ENCODE measurements at places on chromosomes 6 and 20. TPM values are rescaled to one million over a fixed set of nuclear protein-coding genes. Genes with fewer than 3 reads are reported as not detected.

EGFL8 gene
- 10.7 TPM for total RNA-seq

MBOAT1 gene
- 6.6 TPM for total RNA-seq

SAMD5 gene
- 1.4 TPM for total RNA-seq

GABRR2 gene
- 0.40 TPM for total RNA-seq

RCAN2 gene
- 184 TPM for total RNA-seq

ERVFRD-1 gene
- 0.09 TPM for total RNA-seq

TRIM15 gene
- total RNA-seq: not detected

LY6G6C gene
- not detected for total RNA-seq

C6orf58 gene
- total RNA-seq: not detected

FARS2 gene
- total RNA-seq: 15.4 TPM

MOG gene
- 1.5 TPM for total RNA-seq

TINAG gene
- 0.76 TPM for total RNA-seq

EBF4 gene
- total RNA-seq: 13.5 TPM

TFAP2D gene
- not detected for total RNA-seq

SSTR4 gene
- total RNA-seq: not detected

ARG1 gene
- 0.22 TPM for total RNA-seq

EDN3 gene
- total RNA-seq: not detected

TRIM40 gene
- total RNA-seq: not detected

RSPO3 gene
- total RNA-seq: 0.82 TPM

RAMACL gene
- 0.47 TPM for total RNA-seq

PHF10 gene
- 59.6 TPM for total RNA-seq

FGD2 gene
- 11.8 TPM for total RNA-seq

ARHGAP40 gene
- total RNA-seq: not detected

BPIFB1 gene
- not detected for total RNA-seq

PNLDC1 gene
- 0.24 TPM for total RNA-seq

ADGRF5 gene
- total RNA-seq: 38.1 TPM

ADGRB3 gene
- total RNA-seq: 1.5 TPM

CCN2 gene
- 35.8 TPM for total RNA-seq

SMLR1 gene
- total RNA-seq: not detected

GLP1R gene
- 9.4 TPM for total RNA-seq

MRPS26 gene
- 48.2 TPM for total RNA-seq

APCDD1L gene
- total RNA-seq: 1.0 TPM

SNX3 gene
- 248 TPM for total RNA-seq

LY6G6D gene
- total RNA-seq: not detected

ZBTB46 gene
- total RNA-seq: 16.7 TPM

REM1 gene
- total RNA-seq: 2.9 TPM

HMGCLL1 gene
- 2.9 TPM for total RNA-seq

FNDC11 gene
- 0.20 TPM for total RNA-seq

SLC17A2 gene
- total RNA-seq: not detected

MEI4 gene
- total RNA-seq: 0.97 TPM

SALL4 gene
- not detected for total RNA-seq

MYCT1 gene
- 7.0 TPM for total RNA-seq

TMC2 gene
- not detected for total RNA-seq

GGTLC1 gene
- not detected for total RNA-seq

BTN1A1 gene
- total RNA-seq: not detected

ADGB gene
- total RNA-seq: not detected

FHL5 gene
- 0.45 TPM for total RNA-seq

CTSZ gene
- total RNA-seq: 136 TPM

All from right cardiac atrium (tissue), 5 donors.